ENCODE measurements at places on chromosomes 7 and 10. TPM values are rescaled to one million over a fixed set of nuclear protein-coding genes. Genes with fewer than 3 reads are reported as not detected.

The NFE2L3 gene
- 6.2 TPM for total RNA-seq

The ZNF365 gene
- 1.9 TPM for total RNA-seq

The PAX4 gene
- not detected for total RNA-seq

DNA sequence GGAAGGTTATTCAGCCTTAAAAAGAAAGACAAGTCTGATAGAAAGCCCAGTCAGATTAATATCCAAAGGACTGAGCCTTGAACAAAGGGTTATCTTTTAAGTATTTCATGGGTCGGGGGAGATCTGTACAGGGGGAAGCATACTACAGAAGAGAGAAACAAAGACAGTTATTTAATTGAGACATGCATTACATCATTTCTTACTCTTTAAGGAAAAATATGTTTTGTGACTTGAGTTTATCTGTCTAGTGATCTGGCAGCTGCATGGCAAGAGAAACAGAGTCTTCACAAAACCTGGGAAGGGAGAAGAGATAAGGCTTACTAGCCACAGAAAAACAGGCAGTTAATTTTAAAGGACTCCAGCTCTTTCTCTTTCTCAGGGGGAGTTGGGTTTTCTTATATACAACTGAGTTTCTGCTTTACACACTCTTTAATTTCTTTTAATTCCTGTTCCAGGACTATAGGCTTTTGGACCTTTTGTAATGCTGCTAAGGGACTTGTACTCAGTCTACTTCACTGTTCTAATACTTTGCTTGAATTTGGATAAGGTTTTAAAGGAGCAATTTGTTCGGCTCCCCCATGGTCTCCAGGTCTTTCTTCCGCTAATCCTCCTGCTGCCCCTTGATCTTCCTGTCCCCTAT is 20.9 kb upstream of the CYP3A43 start:
- no peak for DNase-seq

Data from upper lobe of left lung (tissue), 6 donors.